Hematopoietic multipotent progenitor cell (in vitro differentiated cells): ENCODE measurements at places on chromosomes 2 and 18.

DNA sequence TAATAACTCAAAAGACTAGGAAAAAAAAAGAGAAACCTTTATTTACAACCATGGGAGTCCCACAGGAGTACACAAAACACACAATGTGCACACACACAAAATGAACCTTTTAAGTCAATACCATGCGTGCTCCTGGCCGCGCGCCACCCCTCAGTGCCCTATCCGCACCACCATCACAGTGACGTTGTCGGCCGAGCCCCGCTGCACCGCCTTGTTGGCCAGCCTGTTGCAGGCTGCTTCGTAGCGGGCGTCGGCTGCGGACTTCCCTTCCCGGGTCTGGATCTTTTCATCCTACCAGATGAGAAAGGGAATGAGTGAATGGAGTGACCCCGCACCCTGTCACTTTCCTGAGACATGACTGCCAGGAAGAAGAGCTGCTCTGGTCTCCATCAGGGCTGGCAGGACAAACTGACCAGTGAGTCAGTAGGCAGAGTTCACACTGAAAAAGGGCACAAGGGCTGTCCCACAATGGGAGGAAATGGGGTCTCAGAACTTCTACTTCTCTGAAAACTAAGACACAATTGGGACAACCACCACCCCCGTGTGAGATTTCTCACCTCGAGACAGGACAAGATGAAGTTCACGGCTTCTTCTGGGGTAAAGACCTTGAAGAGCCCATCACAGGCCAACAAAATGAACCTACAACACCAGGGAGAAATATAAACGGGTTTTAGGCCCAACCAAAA lies 11.8 kb downstream of the ERFE start:
- DNase-seq, result no peak

DNA sequence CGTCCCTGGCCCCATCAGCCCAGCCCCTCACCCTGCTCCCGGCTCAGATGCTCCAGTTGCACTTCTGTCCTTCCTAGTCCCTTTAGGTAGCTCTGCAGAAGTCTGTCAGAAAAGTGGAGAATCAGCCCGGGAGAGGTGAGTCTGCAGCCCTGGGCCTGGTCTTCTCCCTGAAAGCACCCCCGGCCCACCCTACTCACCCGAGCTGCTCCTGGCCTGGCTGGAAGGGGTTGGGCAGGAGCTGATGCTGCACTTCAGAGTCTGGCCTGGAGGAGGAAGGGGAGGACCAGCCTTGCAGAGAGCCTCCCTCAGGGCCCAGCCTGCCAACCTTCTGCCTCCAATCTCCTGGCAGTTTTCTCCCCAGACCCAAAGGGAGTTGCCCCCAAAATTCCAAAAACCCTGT lies 15.8 kb downstream of the KHK start:
- no peak for DNase-seq

DNA sequence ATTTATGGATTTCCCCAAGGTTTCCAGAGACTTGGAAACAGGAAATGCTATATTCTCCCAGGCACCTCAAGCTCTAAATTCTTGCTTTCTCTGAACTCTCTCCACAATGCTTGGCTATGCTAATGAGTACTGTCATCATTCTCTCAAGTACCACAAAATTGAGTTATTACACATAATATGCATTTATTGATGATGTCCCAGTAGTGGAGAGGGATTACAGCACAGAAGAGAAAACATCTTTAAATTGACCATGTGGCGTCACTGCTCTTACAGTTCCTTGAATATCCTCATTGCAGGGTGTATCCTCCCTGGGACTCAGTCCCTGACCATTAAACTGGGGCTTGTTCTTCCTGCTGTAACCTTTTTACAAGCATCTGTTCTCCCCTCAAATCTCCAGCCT lies 681.1 kb upstream of the FANCL start:
- no peak for DNase-seq

DNA sequence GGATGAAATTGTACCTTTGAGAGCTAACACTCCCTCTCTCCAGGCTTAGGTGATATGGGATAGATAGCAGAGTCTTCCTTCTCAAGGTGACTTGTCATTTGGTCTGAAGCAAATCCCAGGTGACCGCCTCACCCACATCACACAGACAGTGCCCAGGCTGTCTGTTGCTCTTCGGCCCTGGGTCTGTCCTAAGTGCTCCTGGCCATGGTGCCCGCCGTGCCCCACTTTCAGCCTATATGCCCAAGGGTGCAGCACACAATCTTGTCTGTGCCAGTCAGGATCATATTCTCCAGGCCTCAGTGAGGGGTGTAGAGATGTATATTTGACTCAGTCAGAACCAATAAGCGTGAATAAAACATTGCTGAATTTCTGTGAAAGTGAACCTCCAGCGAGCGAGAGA lies 326.8 kb downstream of the DYSF start:
- DNase-seq, result no peak
